ENCODE measurements at places on chromosomes 6 and 20.

GRCh38 chr20:57335392-57335791 lies 5.8 kb downstream of the SPO11 start:
- no peak for DNase-seq

DNA sequence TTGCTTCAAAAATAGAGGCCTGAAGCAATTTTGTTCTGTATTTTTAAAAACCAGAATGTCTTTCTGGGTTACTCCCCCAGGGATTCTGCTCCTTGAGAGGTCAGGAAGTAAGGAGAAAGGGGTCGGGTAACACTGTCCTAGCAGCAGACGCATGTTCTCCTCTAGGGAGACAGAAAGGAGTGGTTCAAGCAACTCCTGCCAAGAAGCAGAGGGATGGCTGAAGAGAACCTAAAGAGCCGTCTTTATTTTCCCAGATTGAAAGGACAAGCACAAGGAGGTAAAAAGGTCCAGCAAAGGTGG lies 58.0 kb upstream of the SLC4A11 start:
- no peak for DNase-seq

GRCh38 chr6:13526357-13526726 lies 38.9 kb upstream of the GFOD1 start:
- DNase-seq = no peak

- DNase-seq = no peak
Measured at GRCh38 chr6:33076406-33076934, 680 bp downstream of the HLA-DPB1 start.

- DNase-seq = peak; percentile 94
Measured at GRCh38 chr20:17172836-17173516, 53.9 kb upstream of the PCSK2 start.

GRCh38 chr6:90328004-90328403 lies 31.4 kb upstream of the BACH2 start:
- peak; percentile 61 for DNase-seq

DNA sequence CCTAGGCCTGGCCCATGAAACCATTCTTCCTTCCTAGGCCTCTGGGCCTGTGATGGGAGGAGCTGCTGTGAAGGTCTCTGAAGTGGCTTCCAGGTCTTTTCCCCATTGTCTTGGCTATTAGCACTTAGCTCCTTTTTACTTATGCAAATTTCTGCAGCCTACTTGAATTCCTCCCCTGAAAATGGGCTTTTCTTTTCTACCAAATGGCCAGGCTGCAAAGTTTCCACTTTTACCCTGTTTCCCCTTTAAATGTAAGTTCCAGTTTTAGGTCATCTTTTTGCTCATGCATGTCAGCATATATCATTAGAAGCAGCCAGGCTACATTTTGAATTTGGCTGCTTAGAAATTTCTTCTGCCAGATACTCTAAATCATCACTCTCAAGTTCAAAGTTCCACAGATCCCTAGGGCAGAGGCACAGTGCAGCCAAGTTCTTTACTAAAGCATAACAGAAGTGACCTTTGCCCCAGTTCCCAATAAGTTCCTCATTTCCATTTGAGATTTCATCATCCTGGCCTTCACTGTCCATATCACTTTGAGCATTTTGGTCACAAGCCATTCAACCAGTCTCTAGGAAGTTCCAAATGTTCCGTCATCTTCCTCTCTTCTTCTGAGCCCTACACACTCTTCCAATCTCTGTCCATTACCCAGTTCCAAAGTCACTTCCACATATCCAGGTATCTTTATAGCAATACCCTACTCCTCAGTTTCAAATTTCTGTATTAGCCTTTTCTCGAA lies 71.9 kb downstream of the TBC1D7 start:
- DNase-seq = no peak

GRCh38 chr6:15528870-15529269 lies 134.0 kb downstream of the DTNBP1 start:
- no peak for DNase-seq
